Esophagus squamous epithelium (tissue), 5 donors: ENCODE measurements at places on chromosomes 6 and 20.

GRCh38 chr6:30891816-30892538 is 7.7 kb downstream of the DDR1 start:
- no peak overlapping the region for H3K4me3 ChIP-seq
- H3K27ac ChIP-seq = no peak overlapping the region
- no peaks in the 10 kb centered on the region for H3K27me3 ChIP-seq
- peaks cover 85% of the 10 kb centered on the region for H3K36me3 ChIP-seq
- H3K4me1 ChIP-seq = peaks cover 43% of the 10 kb centered on the region
- no peak for DNase-seq

- no peaks in the 10 kb centered on the region for H3K36me3 ChIP-seq
- no peaks in the 10 kb centered on the region for H3K27me3 ChIP-seq
- H3K4me1 ChIP-seq = peaks cover 7% of the 10 kb centered on the region
- H3K4me3 ChIP-seq = no peak overlapping the region
Measured at GRCh38 chr20:10453241-10453640, 18.1 kb downstream of the SLX4IP start.

- DNase-seq = no peak
- H3K36me3 ChIP-seq = no peaks in the 10 kb centered on the region
- H3K4me1 ChIP-seq = no peaks in the 10 kb centered on the region
- no peak overlapping the region for H3K27ac ChIP-seq
- no peaks in the 10 kb centered on the region for H3K27me3 ChIP-seq
- H3K4me3 ChIP-seq = no peak overlapping the region
Measured at GRCh38 chr6:75926293-75927168, 145.9 kb downstream of the IMPG1 start.

GRCh38 chr6:81625216-81625615 is 127.3 kb downstream of the TENT5A start:
- no peak for DNase-seq
- no peaks in the 10 kb centered on the region for H3K4me1 ChIP-seq
- H3K4me3 ChIP-seq = no peak overlapping the region
- no peaks in the 10 kb centered on the region for H3K36me3 ChIP-seq
- no peaks in the 10 kb centered on the region for H3K27me3 ChIP-seq

- H3K36me3 ChIP-seq = no peaks in the 10 kb centered on the region
- peak overlapping the region; percentile 65 for H3K4me3 ChIP-seq
- DNase-seq = no peak
- H3K27ac ChIP-seq = peak overlapping the region; percentile 70
- no peaks in the 10 kb centered on the region for H3K4me1 ChIP-seq
- H3K27me3 ChIP-seq = no peaks in the 10 kb centered on the region
Measured at GRCh38 chr6:39793516-39793915, 1.3 kb downstream of the DAAM2 start.

- H3K4me3 ChIP-seq = no peak overlapping the region
- peak overlapping the region; percentile 76 for H3K27ac ChIP-seq
- H3K4me1 ChIP-seq = peaks cover 41% of the 10 kb centered on the region
- no peak for DNase-seq
Measured at GRCh38 chr20:10523443-10523842, 88.3 kb downstream of the SLX4IP start.

DNA sequence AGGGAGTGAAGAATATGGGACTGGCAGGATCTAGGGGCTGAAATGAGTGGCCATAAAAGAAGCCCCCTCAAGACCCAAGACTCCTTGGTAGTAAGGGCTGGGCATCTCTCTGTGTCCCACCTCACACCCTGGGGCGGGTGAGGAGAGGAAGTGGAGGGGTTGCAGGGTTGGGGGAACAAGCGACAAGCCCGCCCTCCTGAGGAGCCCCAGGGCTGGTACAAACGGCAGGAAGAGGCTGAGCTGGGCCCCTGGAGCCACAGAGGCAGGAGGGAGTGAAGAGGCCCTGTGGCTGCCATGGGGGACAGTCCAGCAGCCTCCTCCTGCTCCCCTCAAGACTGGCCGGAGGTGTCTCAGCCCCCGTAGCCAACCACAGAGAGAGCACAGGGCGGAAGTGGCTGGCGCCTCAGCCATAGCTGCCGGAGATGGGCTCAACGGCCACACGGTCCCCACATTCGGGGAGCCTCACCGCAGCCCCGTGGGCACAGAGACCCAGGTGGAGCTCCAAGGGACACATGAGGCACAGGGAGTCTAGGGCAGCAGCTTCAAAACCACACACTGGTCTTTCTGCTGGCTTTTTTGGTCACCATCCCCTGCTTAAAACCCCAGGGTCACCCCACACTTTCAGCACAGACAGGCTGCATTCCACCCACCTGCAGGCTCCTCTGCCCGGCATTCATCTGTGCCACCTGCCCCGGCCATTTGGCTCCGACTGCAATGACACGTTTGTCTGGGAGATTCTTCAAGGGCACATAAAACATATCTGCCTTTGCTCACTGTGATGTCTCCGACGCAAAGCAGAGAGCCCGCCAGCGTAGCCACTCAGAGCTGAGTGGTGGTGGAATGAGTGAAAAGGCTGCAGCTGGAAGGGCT is 524 bp downstream of the C20orf203 start:
- H3K27ac ChIP-seq = no peak overlapping the region
- H3K4me1 ChIP-seq = peaks cover 5% of the 10 kb centered on the region

GRCh38 chr6:33167374-33168283 is 24.6 kb downstream of the COL11A2 start:
- H3K36me3 ChIP-seq = no peaks in the 10 kb centered on the region
- no peak for DNase-seq
- H3K4me1 ChIP-seq = no peaks in the 10 kb centered on the region
- no peak overlapping the region for H3K4me3 ChIP-seq
- no peak overlapping the region for H3K27ac ChIP-seq

GRCh38 chr6:118316796-118317384 is 231.2 kb upstream of the PLN start:
- no peaks in the 10 kb centered on the region for H3K36me3 ChIP-seq
- H3K4me3 ChIP-seq = no peak overlapping the region
- DNase-seq = no peak
- H3K4me1 ChIP-seq = no peaks in the 10 kb centered on the region

DNA sequence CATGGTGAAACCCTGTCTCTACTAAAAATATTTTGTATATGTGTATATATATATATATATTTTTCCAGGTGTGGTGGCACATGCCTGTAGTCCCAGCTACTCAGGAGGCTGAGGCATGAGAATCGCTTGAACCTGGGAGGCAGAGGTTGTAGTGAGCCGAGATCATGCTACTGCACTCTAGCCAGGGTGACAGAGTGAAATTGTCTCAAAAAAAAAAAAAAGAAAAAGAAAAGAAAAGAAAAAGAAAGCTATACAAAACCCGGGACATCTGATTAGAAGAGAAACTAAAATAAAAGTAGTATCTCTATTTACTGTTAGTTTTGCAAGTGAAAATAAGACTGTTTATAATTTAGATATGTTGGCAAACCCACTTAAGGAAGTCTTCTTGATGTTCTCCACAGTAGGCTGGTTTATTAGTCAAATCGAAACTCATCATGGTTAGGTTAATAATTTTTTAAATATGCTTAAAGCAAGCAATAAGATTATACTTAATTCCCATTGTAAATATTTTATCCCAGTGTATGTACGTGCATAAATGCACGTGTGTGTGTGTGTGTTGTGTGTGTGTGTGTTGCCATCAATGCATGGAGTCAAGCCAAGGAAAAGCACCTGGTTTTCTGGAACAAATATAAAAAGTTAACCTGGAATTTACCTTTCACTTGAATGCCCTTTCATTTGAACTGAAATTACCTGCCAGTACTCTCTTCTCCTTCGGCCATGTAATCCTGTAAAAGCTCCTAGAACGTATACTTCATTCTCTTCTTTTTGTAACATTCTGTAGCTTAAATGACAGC is 7.1 kb downstream of the VNN2 start:
- DNase-seq = no peak
- H3K4me1 ChIP-seq = peaks cover 4% of the 10 kb centered on the region
- H3K27ac ChIP-seq = no peak overlapping the region
- no peaks in the 10 kb centered on the region for H3K36me3 ChIP-seq

DNA sequence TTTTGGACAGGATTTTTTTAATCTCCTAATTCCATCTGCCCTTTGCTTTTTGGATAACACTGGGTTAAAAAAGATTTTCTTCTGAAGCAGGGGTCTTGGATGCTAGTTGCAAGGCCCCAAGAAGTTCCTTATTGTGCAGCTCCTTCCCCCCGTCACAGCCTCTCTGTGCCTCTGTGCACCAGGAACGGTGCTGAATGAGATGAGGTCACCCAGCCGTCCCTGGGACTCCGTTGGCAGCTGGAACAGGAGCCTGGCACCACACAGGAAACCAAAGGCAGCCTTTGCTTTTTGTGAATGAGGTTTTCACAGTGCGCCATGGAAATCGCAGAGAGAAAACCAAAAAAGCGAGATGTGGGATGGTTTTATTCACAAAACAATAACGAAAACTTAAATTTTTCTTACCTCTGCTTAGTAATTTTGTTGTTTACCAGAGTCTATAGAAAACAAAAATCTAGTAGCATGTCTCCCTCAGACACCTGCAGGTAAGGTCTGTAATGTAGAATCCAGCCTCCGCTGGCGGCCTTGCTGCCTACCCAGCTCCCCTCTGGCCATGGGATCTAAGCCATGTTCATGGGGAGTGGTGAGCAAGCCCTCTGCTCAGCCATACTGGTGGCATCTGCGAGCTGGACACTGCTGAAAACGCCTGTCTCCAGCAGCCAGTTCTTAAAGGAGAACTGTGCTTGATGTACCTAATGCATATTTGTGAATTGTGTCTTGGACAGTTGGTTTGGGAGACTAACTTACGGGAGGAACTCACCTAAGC is 40.4 kb upstream of the SYNJ2 start:
- no peaks in the 10 kb centered on the region for H3K27me3 ChIP-seq
- no peaks in the 10 kb centered on the region for H3K4me1 ChIP-seq
- H3K4me3 ChIP-seq = no peak overlapping the region
- no peak for DNase-seq
- H3K36me3 ChIP-seq = peaks cover 15% of the 10 kb centered on the region

GRCh38 chr20:37220731-37221130 is 40.9 kb downstream of the GHRH start:
- no peak overlapping the region for H3K27ac ChIP-seq
- DNase-seq = no peak
- no peak overlapping the region for H3K4me3 ChIP-seq
- H3K4me1 ChIP-seq = peaks cover 36% of the 10 kb centered on the region
- peaks cover 29% of the 10 kb centered on the region for H3K36me3 ChIP-seq
- H3K27me3 ChIP-seq = no peaks in the 10 kb centered on the region

DNA sequence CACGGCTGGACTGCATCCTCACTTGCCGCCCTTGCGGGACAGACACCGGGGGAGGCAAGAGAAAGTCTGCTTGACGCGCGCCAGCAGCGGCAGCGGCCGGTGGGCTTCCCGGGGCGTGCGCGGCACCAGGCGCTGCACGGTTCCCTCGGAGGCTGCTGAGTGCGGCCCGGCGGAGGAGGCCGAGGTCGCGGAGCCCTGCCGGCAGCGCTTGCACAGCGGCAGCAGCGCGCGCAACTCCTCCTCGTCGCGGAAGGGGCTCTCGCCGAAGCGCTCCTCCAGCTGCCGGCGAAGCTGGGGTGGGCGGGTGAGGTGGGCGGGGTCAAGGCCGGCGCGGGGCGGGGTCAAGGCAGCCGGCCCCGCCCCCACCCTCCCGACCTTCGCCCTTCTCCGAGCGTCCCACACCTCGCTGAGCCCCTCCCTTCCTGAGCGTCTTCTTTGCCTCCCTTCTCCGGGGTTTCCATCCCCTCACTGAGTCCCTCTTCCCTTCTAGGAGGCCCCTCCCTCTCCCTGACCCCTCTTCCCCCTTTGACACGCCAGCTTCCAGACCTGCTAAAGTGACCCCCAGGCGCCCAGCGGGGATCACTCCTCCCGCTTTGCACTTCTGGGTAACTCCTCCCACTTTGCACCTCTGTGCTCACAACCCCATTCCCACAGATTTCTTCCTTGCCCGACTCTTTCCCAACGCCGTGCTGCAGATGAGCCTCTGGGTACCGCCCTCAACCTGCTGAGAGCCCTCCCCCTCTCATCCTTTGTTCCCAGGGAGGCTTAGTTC is 8.8 kb downstream of the DUSP15 start:
- peak overlapping the region; percentile 75 for H3K4me3 ChIP-seq
- no peaks in the 10 kb centered on the region for H3K27me3 ChIP-seq
- H3K27ac ChIP-seq = peak overlapping the region; percentile 10
- H3K36me3 ChIP-seq = no peaks in the 10 kb centered on the region

DNA sequence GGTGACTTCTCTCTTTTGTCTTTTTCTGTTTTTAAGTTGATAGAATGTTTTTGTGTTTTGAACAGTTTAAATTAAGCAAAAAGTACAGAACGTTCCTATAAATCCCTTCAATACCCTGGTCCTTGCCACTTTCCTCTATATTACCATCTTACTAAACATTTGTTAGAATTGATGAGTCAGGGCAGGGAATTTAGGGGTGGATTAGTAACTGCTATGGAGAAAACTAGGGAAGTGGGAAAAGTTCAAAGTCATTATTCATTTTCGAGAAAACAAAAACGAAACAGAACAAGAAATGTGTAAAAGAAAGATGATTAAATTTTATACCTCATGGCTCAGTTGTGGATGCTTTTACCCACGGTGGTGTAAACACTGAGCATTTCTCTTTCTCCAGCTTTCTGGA is 240.4 kb upstream of the SULF2 start:
- H3K36me3 ChIP-seq = no peaks in the 10 kb centered on the region
- H3K27ac ChIP-seq = peak overlapping the region; percentile 89
- H3K4me1 ChIP-seq = peaks cover 45% of the 10 kb centered on the region
- no peak overlapping the region for H3K4me3 ChIP-seq
- no peaks in the 10 kb centered on the region for H3K27me3 ChIP-seq
- DNase-seq = no peak

- H3K4me1 ChIP-seq = no peaks in the 10 kb centered on the region
- H3K27ac ChIP-seq = no peak overlapping the region
- no peaks in the 10 kb centered on the region for H3K36me3 ChIP-seq
- no peaks in the 10 kb centered on the region for H3K27me3 ChIP-seq
Measured at GRCh38 chr20:47150403-47151152, 205.9 kb downstream of the ZMYND8 start.

GRCh38 chr6:136111831-136112230 is 138.3 kb downstream of the MTFR2 start:
- peaks cover 10% of the 10 kb centered on the region for H3K4me1 ChIP-seq
- no peaks in the 10 kb centered on the region for H3K27me3 ChIP-seq
- no peaks in the 10 kb centered on the region for H3K36me3 ChIP-seq

GRCh38 chr6:20474874-20475542 is 59.2 kb upstream of the CDKAL1 start:
- no peaks in the 10 kb centered on the region for H3K4me1 ChIP-seq
- H3K27ac ChIP-seq = no peak overlapping the region
- DNase-seq = no peak
- no peaks in the 10 kb centered on the region for H3K27me3 ChIP-seq
- H3K36me3 ChIP-seq = no peaks in the 10 kb centered on the region

GRCh38 chr6:148538261-148539190 is 195.9 kb downstream of the SASH1 start:
- peaks cover 100% of the 10 kb centered on the region for H3K36me3 ChIP-seq
- no peak overlapping the region for H3K4me3 ChIP-seq
